ENCODE measurements at places on chromosomes 7 and 10.

DNA sequence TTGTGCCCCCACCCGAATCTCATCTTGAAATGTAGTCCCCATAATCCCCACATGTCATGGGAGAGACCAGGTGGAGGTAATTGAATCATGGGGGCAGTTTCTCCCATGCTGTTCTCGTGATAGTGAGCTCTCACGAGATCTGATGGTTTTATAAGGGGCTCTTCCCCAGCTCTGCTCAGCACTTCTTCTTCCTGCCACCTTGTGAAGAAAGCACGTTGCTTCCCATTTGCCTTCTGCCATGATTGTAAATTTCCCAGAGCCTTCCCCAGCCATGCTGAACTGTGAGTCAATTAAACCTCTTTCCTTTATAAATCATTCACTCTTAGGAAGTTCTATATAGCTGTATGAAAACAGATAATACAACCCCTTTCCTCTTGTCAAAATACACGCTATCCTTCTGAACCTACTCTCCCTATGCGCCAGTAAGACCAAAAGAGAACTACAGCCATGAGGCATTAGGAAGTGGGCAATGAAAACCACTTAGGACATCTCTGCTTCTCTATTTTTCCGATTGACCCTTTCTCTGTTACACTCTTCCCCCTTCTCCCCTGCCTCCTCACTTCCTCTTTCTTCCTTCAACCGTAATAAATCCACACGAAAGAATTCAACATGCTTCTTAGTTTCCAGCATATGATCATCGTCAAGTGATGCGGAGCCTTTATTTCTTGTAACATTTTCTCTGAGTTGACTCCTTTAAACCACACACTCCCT, 101.2 kb upstream of the WDR11 start:
- no peak for DNase-seq

DNA sequence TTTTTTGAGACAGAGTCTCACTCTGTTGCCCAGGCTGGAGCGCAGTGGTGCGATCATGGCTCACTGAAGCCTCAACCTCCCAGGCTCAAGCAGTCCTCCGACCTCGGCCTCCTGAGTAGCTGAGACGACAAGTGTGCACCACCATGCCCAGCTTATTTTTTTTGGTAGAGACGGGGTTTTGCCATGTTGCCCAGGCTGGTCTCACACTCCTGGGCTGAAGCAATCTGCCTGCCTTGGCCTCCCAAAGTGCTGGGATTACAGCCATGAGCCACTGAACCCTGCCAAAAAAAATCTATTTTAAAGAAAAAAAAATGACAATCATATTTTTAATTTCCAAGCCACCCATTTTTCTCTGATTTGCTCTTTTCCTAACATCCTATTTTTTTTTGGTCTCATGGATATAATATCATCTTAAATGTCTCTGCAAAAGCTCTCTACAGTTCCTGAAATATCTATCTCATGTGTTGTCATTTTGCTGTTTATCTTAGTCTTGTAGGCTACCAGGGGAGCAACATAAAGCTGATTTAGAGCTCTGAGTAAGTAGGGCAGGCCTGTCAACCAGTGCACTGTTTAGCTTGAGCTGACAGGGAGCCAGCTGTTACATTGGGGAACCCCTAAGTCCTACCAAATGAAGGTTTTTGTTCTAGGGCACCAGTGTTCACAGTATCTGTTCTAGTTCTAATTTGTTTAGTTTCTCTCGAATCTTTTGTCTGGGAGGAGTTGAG, 29.9 kb upstream of the HBP1 start:
- DNase-seq = peak; percentile 28

- no peak for DNase-seq
These were observed 3.8 kb downstream of the FAM133B start for GRCh38 chr7:92586403-92586802.

DNA sequence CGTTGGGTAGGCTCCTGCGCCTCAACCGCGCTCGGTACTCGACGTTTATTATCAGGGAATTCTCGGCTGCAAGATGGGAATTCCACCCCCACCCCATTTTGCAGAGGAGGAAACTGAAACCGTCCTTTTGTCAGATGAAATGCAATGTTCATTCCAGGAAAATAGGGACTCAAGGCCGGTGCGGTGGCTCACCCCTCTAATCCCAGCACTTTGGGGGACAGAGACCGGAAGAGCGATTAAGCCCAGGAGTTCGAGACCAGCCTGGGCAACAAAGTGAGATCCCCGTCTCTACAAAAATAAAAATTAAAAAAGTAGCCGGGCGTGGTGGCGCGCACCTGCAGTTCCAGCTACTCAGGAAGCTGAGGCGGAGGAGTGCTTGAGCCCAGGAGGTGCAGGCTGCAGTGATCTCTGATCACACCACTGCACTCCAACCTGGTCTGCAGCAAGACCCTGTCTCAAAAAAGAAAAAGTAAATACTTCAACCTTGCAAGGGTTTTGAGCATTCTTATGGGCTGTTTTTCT, 720 bp upstream of the RFC2 start:
- DNase-seq = no peak

- DNase-seq = no peak
These were observed 142.9 kb upstream of the PFKP start for GRCh38 chr10:2924431-2924830.
